ENCODE measurements at places on chromosomes 5 and 9.

- no peak for DNase-seq
Observed at GRCh38 chr9:75967556-75967955, 77.1 kb downstream of the PCSK5 start.

- DNase-seq = no peak
Observed at GRCh38 chr5:61784341-61784740, 452.3 kb downstream of the ZSWIM6 start.

DNA sequence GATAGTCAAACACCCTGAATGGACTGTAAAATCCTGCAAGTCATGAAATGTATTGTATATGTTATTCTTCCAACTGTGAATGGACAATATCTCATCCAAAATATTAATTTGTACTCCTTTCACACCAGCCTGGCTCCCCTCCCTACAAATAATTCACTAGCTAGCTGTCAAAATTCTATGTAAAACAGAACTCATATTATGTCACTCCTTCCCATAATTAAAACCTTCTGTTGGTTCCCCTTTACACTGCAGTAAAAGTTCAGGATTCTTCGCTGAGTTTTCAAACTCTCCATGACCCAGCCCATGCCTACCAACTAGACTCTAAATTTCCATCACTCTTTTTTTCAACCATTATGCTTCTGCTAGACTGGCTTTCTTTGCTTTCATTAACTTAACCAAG is 857.1 kb downstream of the TAF11L14 start:
- no peak for DNase-seq

- DNase-seq = no peak
Observed at GRCh38 chr9:134035041-134036039, 10.1 kb downstream of the BRD3OS start.

DNA sequence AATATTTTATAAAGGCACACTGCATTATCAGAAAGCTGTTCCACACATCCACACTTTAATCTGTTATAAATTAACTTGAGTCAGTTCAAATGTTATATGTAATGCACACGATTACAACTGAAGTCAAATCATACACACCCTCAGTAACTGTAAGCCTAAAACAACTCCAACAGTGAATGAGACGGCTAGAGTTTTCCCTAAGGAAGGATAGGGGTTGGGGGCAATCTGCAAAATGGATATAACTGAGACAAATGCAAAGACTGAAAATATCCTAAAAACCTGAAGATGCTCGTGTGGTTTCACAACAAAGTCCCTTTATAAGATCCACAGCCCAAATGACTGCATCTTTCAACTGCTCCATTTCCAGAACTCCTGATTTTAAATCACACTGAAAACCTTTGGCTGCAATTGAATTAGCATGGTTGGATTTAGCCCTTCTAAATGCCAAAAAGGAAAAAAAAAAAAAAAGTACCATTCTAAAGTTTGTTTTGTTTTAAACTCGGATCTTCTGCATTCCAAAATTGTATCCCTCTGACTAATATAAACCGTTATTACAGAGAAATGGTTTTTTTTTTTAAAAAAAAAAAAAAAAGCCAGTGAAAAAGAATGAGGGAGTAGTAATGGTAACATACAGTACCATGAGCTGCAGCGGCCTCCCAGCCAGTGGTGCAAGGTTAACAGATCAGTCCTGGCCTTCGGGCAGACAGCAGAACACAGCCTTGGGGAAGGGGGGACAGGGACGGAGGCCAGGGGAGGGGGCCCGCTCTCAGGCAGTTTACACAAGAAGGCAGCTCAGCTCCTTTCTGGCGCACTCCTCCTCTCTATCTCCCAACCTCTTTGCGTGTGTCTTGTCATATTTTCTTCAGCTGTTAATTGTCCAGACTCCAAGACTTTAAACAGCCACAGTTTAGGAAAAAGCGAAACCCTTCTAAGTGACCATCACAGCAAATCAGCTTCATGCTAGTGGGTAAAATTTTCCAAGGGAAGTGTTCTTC is 166.1 kb downstream of the BNC2 start:
- DNase-seq = no peak

DNA sequence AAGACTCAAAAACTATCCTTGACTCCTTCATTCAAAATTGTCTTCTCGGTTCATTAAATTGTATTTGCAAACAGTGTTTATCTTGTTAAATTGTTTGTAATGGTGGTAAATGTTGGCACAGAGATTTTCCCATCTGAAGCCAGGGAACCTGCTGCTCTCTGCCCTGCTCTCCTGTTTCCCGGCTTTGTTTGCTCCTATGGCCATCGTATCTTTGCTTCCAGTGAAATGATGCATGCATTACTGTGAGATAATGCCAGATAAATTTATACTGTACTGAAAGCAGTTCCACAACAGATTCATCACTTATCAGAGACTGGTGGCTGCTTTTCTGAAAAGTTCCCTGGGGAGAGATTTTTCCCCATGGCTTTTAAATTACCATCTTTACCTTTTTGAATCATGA is 81.4 kb downstream of the CD180 start:
- DNase-seq = no peak

GRCh38 chr9:9229269-9229668 is 1383.5 kb downstream of the PTPRD start:
- DNase-seq = no peak

DNA sequence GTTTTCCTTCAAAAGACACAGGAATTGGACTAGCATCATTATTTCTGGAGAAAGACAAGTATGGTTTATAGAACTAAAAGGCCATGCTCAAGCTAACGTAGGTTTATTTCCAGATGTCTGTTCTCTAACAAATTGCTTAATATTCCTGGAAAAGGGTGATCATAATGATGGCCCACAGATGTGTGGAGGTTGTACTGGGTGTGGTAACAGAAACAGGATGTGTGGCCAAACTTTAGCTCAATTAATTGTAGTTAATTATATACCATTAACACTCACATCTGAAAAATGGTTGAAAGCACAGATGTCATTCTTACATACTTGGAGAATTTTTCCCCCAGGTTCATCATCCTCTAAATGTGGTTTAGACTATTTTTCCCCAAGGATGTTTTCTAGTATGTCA is 292.7 kb upstream of the RASA1 start:
- DNase-seq = no peak

- no peak for DNase-seq
Observed at GRCh38 chr5:90612919-90613318, 54.3 kb downstream of the ADGRV1 start.

DNA sequence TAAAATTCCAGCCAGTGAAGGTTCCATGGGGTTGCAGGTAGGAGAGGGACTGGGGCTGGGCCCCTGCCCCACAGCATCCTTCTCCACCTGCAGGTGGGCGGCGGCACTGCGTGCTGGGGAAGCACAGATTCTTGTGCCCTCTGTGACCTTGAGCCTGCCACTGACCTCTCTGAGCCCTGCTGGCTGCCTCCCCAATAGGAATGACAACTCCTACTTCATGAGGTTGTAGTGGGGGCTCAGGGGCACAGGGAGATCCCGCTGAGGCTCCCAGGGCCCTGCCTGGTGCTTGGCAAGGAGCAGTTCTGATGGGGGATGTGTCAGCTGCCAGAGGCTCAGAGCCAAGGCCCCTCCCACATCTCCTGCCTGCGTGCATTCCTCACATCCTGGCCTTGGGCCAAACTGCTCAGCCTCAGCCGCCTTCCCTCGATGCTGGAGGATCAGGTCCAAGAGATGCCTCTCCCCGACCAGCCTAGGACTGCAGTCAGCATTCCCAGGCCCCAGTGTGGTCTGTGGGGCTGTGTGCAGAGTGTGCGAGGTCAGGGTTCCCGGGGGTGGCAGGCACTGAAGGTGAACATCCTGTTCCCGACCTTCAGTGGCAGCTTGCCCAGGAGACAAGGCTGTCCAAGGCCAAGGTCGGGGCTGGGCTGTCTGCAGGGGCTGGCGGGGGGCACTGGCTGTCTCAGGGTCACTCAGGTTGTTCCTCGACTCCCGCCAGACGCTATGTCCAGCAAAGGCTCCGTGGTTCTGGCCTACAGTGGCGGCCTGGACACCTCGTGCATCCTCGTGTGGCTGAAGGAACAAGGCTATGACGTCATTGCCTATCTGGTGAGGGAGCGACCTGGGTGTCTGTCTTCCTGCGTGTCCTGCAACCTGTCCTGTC is 7.0 kb downstream of the ASS1 start:
- DNase-seq = no peak

- DNase-seq = no peak
Observed at GRCh38 chr5:57676222-57677098, 193.8 kb upstream of the ACTBL2 start.

DNA sequence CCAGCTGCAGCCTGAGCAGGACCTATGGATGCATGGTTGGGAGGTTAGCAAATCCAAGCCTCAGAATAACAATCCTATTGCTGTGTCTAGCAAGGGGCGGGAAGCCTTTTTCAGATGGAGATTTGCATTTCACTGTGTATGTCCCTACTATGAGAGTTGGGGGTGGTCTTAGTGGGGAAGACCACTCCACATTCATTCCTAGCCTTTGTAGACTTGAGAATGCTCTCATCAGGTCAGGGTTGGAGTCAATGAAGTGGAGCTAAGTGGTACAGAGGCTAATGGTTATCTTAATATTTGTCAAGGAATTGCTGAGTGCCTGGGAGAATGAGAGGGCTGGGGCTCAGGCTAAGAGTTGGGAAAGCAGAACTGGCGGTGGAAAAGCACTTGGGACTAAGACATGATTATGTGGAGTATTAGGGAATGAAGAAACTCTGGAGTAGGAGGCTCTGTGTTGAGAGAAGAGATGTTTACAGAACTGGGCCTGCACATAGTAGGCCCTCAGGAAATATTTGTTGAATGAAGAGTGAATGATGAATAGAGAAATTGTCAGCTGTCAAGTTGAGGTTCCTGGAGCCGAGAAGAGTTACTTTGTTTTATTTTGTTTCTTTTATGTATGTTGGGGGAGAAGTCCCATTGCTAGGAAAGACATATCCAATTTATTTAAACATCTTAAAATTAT is 175.5 kb upstream of the SPRY4 start:
- peak; percentile 19 for DNase-seq

DNA sequence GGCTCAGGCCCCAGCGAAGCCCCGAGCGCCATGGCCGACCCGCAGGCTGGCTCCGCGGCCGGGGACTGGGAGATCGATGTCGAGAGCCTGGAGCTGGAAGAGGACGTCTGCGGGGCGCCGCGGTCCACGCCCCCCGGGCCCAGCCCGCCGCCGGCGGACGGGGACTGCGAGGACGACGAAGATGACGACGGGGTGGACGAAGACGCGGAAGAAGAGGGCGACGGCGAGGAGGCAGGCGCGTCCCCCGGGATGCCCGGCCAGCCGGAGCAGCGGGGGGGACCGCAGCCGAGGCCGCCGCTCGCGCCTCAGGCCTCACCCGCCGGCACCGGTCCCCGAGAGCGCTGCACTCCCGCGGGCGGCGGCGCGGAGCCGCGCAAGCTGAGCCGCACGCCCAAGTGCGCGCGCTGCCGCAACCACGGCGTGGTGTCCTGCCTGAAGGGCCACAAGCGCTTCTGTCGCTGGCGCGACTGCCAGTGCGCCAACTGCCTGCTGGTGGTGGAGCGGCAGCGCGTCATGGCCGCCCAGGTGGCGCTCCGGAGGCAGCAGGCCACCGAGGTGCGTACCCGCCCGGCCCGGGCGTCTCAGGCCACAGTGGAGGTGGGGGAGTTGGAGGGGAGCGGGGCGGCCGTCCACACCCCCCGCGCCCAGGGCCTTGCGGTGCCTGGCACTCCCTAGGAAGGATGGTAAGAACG is 1.6 kb downstream of the DMRT2 start:
- no peak for DNase-seq

DNA sequence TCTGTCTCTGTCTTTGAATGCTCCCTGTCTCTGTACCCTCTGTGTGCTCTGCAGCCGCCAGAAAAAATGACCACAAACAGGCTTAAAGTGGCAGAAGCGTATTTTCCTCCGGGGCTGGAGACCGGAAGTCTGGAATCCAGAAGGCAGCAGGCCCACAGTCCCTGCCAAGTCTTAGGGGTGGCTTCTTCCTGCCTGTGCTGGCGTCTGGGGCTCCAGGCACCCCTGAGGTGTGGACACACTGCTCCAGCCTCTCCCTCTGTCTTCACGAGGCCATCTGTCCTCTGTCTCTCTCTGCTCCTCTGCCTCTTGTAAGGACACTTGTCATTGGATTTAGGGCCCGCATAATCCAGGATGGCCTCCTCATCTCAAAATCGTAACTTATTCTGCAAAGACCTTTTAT is 298.4 kb upstream of the IRX4 start:
- DNase-seq = no peak

DNA sequence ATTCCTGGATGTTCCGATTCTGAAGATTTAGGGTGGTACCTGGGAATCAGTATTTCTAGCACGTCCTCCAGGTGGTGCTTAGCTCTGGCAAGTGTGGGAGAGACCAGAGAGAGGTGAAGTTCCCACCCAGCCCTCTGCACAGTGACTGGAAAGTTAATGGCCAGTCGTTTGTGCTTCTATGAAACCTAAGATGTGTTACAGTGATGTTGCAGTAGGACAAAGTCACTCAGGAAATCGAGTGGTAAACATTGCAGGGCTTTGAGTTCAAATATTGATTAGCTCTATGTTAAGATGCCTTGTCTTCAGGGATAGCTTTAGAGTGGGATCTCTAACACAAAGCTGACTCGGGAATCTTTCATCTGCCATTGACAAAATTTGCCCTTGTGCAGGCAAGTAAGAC is 55.6 kb downstream of the PIK3R1 start:
- no peak for DNase-seq

GRCh38 chr5:40437452-40437861 is 242.3 kb upstream of the PTGER4 start:
- DNase-seq = no peak

DNA sequence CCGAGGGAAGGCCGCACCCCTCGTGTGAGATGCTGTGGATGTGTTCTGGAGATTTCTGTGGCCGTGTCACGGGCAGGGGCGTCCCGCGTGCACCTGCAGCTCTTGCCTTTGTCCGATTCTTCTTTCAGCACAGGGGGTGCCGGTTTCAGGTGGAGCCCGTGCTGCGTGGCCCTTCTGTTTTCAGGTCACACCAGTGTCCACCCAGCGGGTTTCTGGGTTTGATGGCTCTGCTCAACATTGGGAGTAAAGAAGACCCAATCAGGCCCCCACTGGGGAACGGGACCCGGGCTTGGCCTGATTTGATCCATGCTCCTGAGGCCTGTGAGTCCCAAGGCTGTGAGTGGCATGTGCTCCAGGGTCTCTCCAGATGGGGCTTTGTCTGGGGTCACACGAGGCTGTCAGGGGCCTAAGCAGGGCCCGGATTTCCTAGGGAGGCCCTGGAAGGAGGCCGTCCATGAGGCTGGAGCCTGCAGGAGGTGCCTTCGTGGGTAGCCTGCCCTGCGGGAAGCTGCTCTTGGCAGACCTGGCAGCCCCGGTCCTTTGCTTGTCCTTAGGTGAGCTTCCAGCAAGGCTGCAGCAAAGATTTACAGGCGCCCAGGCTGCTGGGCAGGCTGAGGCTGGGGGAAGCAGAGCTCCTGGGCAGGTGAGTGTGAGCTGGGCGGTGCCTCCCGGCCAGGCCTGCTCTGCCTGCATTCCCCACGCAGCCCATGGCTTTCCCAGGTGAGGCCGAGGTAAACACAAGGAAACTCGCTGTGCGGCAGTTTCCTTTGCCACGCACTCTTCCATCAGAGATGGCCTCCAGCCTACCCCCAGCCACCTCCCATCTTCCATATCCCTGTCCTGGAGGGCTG is 12.8 kb downstream of the MRPL36 start:
- no peak for DNase-seq

GRCh38 chr9:6681957-6682501 is 36.5 kb upstream of the GLDC start:
- DNase-seq = no peak

- no peak for DNase-seq
Observed at GRCh38 chr9:110971234-110971633, 67.0 kb downstream of the LPAR1 start.

All from activated CD8-positive, alpha-beta memory T cell treated with anti-CD3 and anti-CD28 coated beads for 24 hours (primary cell).